Diencephalon (tissue), 1 donor: ENCODE measurements at places on chromosomes 3 and 15. TPM values are rescaled to one million over a fixed set of nuclear protein-coding genes. Genes with fewer than 3 reads are reported as not detected.

Gene GOLGA8R
- 2.1 TPM for total RNA-seq

Gene NRG4
- 1.8 TPM for total RNA-seq

Gene MNS1
- 4.8 TPM for total RNA-seq

Gene HHATL
- total RNA-seq = 0.23 TPM

Gene ZPLD1
- total RNA-seq = 0.46 TPM

Gene GPR87
- total RNA-seq = not detected

Gene MYRIP
- total RNA-seq = 13.8 TPM

Gene TMCO5A
- not detected for total RNA-seq

Gene LRRC31
- not detected for total RNA-seq

Gene PRR20G
- total RNA-seq = not detected

Gene C3orf22
- not detected for total RNA-seq

Gene MINAR1
- 41.8 TPM for total RNA-seq

Gene KLF15
- 6.7 TPM for total RNA-seq

Gene ITPKA
- total RNA-seq = 0.69 TPM

Gene PEX5L
- 36.2 TPM for total RNA-seq

Gene LRRC2
- 1.2 TPM for total RNA-seq

Gene TUBGCP4
- total RNA-seq = 21.0 TPM

Gene CCR3
- not detected for total RNA-seq

Gene ETV5
- 22.6 TPM for total RNA-seq

Gene SLC33A1
- total RNA-seq = 31.8 TPM

Gene MME
- total RNA-seq = 9.7 TPM

Gene PTPN9
- 30.0 TPM for total RNA-seq

Gene PPARG
- 3.0 TPM for total RNA-seq

Gene THRB
- total RNA-seq = 11.1 TPM

Gene HGD
- 0.69 TPM for total RNA-seq

Gene ARPIN
- total RNA-seq = 24.5 TPM

Gene NDUFB5
- 145 TPM for total RNA-seq

Gene MESP2
- 0.92 TPM for total RNA-seq

Gene PYGO1
- 53.1 TPM for total RNA-seq

Gene SPESP1
- 4.8 TPM for total RNA-seq

Gene C2CD4A
- total RNA-seq = under 0.01 TPM

Gene B3GALNT1
- total RNA-seq = 225 TPM

Gene TNFSF10
- 5.5 TPM for total RNA-seq

Gene KNL1
- total RNA-seq = 12.0 TPM

Gene OR5K2
- not detected for total RNA-seq

Gene GOLGA8S
- 0.23 TPM for total RNA-seq

Gene FBXO40
- not detected for total RNA-seq

Gene CCPG1
- 41.5 TPM for total RNA-seq

Gene ASB7
- 18.0 TPM for total RNA-seq

Gene SCN11A
- 0.46 TPM for total RNA-seq

Gene FEZF2
- 1.6 TPM for total RNA-seq

Gene KIF15
- total RNA-seq = 13.4 TPM

Gene POLQ
- total RNA-seq = 2.5 TPM

Gene MUSTN1
- total RNA-seq = not detected

Gene PFKFB4
- total RNA-seq = 20.8 TPM

Gene TKT
- 119 TPM for total RNA-seq

Gene NME9
- total RNA-seq = 6.9 TPM

Gene MORC1
- 0.23 TPM for total RNA-seq

Gene CCDC54
- total RNA-seq = not detected

Gene SLC24A5
- 0.92 TPM for total RNA-seq
